ENCODE measurements at places on chromosomes 7 and 10.

DNA sequence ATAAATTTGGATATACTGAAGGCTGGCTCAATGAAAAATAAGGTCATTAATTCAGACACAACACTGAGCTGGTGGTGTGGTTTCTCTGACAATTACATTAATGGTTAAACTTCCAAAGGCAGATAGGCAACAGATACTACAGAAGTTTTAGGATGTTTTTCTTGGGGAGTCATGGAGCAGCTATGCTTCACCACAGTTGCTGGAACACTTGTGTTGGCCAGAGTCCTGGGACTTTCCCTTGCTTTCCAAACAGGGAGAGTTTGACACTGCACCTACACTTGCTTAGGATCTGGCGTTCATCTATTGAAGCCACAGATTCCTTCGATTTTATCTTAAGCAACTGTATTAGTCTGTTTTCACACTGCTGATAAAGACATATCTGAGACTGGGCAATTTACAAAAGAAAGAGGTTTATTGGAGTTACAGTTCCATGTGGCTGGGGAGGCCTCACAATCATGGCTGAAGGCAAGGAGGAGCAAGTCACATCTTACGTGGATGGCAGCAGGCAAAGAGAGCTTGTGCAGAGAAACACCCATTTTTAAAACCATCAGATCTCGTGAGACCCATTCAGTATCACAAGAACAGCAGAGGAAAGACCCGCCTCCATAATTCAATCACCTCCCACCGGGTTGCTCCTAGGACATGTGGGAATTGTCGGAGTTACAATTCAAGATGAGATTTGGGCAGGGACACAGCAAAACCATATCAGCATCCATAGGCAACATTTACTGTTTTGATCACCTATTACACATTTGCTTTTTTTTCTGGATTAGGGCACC lies 27.8 kb upstream of the TMEM178B start:
- no peak for DNase-seq

GRCh38 chr7:76057813-76058145 lies 9.9 kb downstream of the MDH2 start:
- DNase-seq, result no peak

DNA sequence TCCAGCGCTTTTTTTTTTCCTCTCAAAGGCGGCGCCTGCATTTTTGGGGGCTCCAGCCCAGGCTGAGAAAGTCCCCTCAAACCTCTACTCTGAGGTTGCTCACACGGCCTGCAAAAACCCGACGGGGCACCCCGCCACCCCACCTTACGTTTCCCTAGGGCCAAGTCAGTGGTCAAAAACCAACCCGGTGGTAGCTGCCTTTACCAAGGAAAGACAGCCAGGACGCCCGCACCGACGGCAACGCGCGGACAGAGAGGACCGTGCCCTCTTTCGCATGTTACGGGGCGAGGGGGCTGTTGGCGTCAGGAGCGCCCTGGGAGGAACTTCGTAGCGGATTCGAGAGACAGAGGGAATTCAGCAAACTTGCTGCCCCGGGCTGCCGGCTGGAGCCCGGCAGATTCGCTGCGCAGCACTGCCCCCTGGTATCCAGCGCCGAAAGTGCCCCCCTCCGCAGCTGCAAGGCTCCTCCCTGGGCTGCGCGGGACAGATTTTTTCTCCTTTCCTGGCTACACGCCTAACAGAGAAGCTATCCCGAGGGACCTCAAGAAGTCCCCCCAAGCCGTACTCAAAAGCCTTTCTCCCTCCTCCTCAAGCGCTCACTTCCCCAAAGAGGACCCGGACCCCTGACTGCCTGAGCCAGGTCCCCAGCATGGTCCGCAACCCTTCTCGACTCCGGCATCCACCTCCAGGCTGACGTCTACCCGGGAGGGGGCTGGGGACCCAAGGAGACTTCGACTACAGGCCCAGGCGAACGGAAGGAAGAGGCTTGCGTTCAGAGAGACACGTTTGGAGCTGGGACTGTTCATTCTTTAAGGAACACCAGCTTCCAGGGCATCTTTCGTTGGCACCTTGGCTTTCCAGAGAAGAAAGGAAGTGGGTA lies 27.7 kb upstream of the VAX1 start:
- DNase-seq, result peak; percentile 60

DNA sequence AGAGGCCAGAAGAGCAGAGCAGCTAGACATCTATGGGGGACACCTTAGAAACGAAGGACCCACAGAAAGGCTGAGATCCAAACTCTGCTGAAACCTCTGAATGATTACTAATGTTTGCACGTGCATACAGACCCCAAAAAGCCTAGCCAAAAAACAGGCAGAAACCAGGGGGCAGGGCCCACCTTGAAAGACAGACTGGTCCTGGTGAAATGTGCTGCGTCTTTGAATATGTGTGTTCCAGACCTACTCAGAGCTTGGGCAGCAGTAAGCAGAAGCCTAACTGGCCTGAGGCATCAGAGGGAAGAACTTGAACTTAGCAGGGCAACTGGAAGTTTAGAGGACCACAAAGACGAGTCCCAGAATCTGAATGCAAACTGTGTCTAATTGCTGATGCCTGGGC lies 251.8 kb downstream of the TEX36 start:
- DNase-seq, result no peak

DNA sequence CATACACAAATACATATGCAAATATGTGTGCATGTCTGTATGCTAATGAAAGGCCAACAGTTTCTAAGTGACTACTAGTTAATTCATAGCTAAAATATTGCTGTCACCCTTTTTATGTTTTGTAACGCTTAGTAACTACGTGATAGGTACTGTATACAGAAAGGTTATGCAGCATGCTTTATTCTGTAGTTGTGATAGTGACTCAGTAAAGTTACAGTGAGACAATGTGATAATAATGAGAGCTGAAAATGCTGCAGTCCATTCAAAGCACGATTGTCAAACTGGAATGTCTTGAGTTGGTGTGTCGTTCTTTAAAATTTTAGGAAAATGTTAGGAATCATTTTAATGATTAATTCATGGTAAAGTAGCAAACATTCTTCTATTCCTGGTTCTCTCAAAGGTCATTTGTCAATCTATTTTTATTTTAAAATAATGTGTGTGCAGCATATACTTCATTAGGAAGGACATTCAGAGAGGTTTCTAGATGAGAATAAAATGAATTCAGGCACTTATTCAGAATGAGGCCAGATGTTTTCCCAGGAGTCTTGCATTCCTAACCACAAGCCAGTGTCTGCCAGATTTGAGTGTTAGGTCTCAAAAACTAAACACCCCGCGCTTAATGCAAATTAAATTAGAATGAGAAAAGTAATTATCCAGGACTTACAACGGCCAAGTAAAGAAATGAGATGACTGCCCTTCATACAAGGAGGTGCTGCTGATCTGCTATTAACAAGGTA lies 408.8 kb upstream of the FZD8 start:
- DNase-seq, result no peak

DNA sequence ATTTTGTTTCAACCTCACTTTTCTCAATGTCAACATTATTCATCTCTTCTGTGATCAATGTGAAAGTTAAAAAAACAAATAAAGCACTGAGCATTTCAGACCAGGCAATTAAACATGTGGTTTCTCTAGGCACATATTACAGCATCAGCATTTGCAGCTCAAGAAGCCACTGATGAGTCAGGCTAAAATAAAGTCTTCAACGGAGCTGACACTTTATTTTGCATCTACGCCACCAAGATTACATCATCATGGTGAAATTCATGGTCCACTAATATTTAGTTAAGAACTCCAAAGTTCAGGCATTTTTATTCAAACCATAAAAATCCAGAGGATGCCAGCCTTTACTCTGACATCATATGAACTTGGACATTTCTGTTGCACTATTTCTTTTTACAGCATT lies 33.0 kb downstream of the MAGI2 start:
- no peak for DNase-seq

GRCh38 chr7:45193828-45194227 lies 36.2 kb downstream of the RAMP3 start:
- no peak for DNase-seq

DNA sequence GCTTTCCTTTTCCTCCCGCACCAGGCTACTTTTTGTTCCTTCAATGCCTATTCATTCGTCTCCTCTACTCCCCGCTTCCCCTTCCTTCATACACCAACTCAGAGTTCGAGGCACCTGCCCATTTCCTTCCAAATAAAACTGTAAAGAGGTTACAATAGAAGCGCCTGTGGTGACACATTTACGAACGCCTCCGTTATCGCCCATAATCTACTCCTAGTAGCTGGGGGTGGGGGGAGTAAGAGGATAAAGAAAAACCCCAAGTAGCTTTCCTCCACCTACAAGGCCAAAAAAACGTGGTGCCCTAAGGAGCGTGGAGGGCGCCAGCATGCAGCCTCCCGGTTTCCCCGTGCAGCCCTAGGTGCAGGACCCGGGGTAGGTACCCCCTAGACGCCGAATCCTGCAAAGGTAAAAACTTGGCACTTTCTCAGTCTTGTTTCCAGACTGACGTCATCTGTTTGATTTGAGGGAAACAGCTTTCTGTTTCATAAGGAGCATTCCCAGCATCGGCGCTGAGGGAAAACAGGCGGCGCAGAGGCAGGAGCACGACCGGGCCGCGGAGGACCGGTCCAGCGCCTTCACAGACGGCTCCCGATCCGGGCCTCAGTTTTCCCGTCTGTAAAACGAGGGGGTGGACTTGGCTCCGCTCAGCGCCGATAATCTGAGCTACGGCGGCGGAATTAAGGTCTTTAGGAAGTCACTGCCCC lies 922 bp downstream of the PPA1 start:
- no peak for DNase-seq

GRCh38 chr10:19195698-19196097 lies 147.1 kb downstream of the MALRD1 start:
- DNase-seq, result no peak

- no peak for DNase-seq
These were observed 31.3 kb upstream of the SMC3 start for GRCh38 chr10:110535958-110536891.

DNA sequence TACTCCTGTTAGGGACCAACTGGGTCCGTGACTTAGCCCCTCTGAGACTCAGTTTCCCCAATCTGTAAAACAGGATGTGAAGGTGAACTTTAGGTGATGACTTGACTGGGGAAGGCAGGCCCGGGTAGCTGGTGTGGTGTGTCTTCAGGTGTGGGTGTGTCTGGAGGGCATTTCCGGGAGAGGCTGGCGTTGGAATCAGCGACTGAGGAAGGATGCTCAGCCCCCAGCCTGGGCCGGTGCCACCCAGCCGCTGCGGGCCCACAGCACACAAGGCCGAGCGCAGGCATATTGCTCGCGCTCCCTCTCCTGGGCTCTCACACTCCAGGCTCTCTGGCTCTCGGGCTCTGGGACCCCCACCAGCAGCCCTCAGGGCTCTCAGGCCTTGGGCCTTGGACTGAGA lies 31.7 kb upstream of the CNPY1 start:
- no peak for DNase-seq

DNA sequence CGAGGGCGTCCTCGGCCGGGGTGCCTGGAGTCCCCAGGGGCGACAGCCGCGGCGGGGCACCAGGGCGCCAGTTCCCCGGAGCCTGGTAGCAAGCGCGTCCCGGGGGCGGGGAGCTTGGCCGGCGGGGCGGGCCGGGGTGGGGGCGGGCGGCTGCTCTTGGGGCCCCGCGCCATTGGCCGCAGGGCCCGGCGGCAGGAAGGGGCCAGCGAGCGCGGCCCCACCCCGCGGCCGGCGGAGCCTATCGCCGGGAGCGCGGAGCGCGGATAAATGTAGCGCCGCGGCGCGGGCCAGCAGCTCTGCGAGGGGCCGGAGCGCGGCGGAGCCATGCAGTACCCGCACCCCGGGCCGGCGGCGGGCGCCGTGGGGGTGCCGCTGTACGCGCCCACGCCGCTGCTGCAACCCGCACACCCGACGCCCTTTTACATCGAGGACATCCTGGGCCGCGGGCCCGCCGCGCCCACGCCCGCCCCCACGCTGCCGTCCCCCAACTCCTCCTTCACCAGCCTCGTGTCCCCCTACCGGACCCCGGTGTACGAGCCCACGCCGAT lies at the start of gene HHEX:
Gene HHEX (plus strand): TSS at position 293 of the 548 bp plus-strand sequence. CDS start 32 bp downstream, at position 325.
- no peak for DNase-seq

- no peak for DNase-seq
These were observed 256.3 kb downstream of the GRID1 start for GRCh38 chr10:86110156-86110786.

DNA sequence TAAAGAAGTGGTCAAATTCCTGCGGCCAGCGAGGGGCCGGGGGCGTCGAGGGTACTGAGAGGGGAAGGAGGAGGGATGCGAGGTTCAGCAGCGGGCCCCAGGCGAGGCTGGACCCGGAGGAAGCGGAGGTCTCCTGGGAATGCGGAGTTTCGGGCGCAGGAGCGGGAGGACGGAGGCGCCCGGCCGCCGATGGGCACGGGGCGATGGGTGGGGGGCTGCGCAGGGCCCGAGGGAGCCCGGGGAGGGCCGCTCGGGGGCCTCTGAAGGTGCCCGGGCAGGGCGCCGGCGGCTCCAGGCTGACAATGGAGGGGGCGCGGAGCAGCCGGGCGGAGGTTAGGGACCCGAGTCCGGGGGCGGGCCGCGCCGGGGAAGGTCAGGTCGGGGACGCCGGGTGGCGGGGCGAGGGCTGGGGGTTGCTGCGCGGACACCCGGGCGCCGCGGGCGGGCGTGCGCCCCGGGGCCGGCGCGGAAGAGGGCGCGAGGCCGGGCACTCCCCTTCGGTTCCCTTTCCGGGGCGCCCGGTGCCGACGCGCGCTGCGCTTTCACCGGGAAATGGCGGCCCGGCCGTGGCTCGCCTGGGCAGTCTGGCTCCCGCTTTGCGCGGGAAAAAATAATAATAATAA lies 683 bp downstream of the MACROH2A2 start:
- DNase-seq, result peak; percentile 23

- peak; percentile 59 for DNase-seq
These were observed at the start of gene SEMA3D for GRCh38 chr7:85186521-85187241. TSS of gene SEMA3D (minus strand) at chr7:85187056. CDS start at chr7:85121891, 65,165 bp downstream.

- no peak for DNase-seq
These were observed 36.1 kb downstream of the NUDCD3 start for GRCh38 chr7:44454348-44454747.

DNA sequence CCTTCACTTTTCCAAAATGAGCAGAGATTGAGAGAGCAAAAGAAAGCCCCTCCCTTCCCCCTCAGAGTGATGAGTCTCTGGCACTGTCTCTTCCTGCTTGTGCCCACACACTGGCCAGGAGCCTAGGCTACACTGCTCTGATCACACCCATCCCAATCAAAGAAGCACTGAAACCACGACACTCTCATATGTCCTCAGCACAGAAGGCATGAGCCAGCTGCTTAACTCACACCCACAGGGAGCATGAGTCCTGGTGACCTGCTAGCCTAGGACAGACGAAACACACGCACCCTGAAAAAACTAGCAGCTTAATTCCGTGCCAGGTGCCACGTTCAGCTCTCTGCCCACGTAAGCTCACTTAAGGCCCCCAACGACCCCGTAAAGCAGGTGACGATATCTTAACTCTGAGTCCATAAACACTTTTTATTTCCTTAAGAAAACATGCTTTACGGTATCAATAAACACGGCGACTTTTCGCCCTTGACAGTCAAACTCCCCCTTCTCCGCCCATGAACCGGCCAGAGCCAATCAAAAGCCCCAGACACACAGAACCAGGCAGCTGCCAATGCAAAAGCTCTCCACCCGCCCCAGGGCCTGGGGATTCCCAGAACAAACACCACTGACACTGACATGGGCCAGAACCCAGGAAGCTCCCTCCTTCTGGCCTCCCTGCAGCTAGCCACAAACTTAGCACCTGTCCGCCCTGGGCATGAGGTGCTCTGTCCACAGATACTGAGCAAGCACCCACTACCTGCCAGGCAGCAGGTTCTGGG lies 69.0 kb downstream of the TNRC18 start:
- no peak for DNase-seq

GRCh38 chr7:106767078-106767477 lies 98.0 kb upstream of the PIK3CG start:
- DNase-seq, result no peak

GRCh38 chr10:5413012-5413938 lies 918 bp downstream of the NET1 start:
- DNase-seq, result no peak

- DNase-seq, result no peak
These were observed 337.4 kb downstream of the PRPF18 start for GRCh38 chr10:13924040-13924725.

GRCh38 chr7:33400214-33400538 lies 270.8 kb downstream of the BBS9 start:
- no peak for DNase-seq

Measured in dorsolateral prefrontal cortex (tissue), 122 donors.